ENCODE measurements at places on chromosomes 7 and 10.
A peak's percentile ranks its signal among the peaks of the same experiment; 100 is the strongest.

- no peak for DNase-seq
These were observed 31.9 kb downstream of the CPED1 start for GRCh38 chr7:121020249-121020988.

GRCh38 chr7:26185844-26186180, 14.7 kb downstream of the HNRNPA2B1 start:
- DNase-seq = no peak

DNA sequence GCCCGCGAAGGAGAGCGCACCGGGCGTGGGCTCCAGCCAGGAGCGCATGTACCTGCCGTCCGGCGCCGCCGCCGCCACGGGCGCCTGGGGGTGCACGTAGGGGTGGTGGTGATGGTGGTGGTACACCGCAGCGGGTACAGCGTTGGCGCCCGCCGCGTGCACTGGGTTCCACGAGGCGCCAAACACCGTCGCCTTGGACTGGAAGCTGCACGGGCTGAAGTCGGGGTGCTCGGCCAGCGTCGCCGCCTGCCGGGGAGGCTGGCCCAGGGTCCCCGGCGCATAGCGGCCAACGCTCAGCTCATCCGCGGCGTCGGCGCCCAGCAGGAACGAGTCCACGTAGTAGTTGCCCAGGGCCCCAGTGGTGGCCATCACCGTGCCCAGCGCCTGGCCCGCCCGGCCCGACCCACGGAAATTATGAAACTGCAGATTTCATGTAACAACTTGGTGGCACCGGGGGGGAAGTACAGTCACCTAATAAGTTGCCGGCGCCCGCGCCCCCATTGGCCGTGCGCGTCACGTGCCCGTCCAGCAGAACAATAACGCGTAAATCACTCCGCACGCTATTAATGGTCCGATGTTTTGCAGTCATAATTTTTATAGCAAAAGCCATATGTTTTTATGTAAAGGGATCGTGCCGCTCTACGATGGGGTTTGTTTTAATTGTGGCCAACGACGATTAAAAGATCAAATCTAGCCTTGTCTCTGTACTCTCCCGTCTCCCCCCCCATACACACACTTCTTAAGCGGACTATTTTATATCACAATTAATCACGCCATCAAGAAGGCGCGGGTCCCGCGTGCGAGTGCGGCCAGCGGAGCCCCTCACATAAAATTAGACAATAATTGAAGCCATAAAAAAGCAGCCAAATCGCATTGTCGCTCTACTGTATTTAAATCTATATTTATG, at the start of gene HOXA9:
TSS of gene HOXA9 (minus strand) at position 449 of the 907 bp plus-strand sequence. CDS start at position 369, 80 bp downstream.
- DNase-seq = no peak

- DNase-seq = no peak
These were observed 14.0 kb upstream of the ENTPD1 start for GRCh38 chr10:95741807-95742467.

DNA sequence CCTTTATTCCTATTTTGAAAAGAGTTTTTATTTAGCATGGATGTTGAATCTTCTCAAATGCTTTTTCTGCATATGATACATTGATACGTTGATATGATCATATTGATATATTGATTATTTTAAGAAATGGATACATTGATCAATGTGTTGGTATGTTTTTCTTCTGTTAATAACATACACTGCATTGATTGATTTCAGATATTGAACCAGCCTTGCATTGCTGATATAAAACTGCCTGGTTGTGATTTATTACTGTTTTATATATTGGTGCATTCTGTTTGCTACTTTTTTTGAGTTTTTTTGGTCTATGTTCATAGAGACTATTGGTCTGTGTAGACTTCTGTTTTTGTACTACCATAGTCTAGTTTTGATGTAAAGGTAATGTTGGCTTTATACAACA, 26.8 kb upstream of the RABGEF1 start:
- DNase-seq = no peak

GRCh38 chr7:77727527-77727926, 31.3 kb downstream of the RSBN1L start:
- no peak for DNase-seq

DNA sequence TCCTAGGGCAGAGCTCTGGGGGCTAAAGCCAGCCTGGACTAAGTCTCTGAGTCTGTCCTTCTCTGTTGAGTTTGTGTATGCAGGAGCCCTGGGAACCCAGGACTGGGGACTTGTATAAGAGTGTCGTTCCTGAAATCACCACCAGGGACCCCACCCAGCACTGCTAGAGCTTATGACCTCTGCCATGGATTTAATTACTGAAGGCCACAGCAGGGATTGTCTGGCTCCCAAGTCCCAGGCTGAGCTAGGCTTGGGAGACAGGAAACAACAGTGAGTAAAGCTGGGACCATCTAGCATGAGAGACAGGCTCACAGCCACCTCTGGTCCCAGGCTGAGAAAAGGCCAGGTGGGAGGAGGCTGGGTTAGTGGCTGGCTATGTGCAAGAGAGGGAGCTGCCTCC, 1.4 kb upstream of the TSPAN15 start:
- peak; percentile 51 for DNase-seq

GRCh38 chr10:86965986-86966654, 2.2 kb upstream of the ADIRF start:
- no peak for DNase-seq

GRCh38 chr7:28627263-28627653, 214.9 kb downstream of the CREB5 start:
- DNase-seq = no peak

- DNase-seq = no peak
These were observed 34.6 kb downstream of the ADGRA1 start for GRCh38 chr10:133122171-133122935.

DNA sequence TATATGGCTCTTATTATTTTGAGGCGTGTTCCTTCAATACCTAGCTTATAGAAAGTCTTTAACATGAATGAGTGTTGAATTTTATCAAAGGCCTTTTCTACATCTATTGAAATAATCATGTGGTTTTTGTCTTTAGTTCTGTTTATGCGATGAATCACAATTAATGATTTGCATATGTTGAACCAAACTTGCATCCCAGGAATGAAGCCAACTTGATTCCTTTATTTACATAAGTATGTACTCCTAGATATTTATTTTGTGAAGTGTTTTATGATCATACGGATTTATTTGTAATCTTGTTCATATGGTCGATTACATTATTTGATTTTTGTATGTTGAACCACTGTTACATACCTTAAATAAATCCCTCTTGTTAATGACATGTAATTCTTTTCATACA, 244.3 kb upstream of the KCND2 start:
- DNase-seq = no peak

DNA sequence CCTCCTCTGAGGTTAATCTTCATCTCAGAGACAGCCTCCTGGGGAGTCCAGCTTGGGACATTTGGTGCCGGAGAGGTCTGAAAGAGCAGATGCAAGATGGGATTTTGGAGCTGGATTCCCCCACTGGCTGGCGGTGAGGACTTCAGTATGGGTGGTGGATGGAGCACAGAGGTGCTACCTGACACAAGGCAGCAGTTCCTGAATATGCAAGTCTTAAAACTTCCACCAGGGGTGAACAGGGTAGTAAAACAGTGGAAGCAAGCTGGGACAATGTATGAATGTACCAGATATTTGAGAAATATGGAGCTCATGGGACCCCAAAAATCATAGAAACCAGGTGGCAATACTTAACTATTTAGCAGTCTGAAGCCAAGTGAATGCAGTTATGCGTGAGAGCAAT, 4.8 kb upstream of the TAF3 start:
- DNase-seq = no peak

GRCh38 chr10:75375838-75376237, 25.7 kb downstream of the ZNF503 start:
- no peak for DNase-seq

DNA sequence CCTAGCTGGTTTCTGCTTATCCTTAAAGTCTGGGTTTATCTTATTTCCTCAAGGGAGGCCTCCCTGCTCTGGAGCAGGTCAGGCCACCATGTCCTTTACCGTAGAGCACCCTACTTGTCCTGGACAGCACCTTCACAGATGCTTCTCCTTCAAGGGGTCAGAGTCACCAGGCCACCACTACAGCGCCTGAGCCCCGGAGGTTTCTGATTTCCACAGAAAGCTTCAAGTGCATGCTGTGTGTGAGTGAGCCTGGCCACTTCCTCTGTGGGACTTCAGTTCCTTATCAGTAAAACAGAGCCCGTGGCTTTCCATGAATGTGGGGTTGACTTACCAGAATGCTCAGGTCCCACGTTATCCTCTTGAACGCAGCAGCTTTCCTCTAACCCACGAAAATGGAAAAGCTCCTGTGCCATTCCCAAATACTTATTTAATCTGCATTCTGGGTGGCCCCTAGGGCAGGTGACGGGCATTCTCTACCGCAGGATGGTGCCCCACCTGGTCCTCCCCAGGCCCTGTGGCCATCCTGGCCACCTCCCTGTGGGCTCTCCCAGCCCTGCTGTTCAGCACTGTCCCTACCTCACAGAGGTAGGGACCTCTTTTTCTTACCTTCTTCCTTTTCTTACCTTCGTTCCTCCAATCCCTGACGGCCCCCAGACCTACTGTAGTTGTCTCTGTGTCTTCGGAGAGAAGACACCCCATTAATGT, 1.4 kb upstream of the DOCK1 start:
- no peak for DNase-seq

DNA sequence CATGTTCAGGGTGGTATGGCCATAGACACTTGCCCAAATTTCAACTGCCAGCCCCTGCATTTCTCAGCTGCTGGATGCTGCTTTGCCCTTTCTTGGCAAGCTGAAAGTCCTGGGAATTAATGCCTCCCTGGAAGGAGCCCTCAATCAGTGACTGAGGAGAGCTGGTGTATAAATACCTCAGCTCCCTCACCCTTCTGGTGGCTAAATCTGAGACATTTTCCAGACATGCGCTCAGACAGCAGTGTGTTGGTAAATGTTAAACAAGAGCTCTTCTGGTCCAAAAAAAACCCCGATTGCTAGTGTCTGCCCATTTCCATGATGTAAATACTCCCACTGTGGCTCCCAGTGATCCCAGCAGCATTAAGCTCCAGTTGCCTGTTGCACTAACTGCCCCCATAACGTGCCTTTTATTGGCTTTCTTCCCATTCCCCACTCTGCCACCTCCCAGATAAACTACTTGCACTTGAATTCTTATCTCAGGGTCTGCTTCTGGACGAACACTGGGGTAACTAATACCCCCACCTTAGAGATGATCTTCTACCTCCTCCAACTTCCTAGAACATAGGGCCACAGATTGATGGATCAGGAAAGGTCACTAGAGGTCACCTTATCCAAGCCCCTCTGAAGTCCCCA, 6.7 kb upstream of the MYH16 start:
- DNase-seq = no peak

DNA sequence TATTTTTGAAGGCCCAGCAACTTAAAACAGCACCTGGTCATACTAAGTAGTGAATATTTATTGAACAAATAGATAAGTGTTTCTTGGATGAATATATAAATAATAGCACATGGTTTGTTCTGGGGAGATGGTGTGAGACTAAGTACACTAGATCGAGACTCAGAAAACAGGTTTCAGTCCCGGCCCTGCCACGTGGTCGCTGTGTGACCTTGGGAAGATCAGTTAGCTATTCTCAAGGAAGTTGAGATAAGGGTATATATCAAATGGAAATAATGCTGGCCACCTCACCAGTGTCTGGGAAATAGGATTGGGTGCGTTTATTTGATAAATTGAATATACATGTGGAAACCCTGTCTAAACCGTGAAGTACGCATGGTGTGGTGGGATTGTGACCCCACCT, 354.6 kb downstream of the SDK1 start:
- no peak for DNase-seq

- no peak for DNase-seq
These were observed 18.5 kb downstream of the WDR86 start for GRCh38 chr7:151391358-151391730.

DNA sequence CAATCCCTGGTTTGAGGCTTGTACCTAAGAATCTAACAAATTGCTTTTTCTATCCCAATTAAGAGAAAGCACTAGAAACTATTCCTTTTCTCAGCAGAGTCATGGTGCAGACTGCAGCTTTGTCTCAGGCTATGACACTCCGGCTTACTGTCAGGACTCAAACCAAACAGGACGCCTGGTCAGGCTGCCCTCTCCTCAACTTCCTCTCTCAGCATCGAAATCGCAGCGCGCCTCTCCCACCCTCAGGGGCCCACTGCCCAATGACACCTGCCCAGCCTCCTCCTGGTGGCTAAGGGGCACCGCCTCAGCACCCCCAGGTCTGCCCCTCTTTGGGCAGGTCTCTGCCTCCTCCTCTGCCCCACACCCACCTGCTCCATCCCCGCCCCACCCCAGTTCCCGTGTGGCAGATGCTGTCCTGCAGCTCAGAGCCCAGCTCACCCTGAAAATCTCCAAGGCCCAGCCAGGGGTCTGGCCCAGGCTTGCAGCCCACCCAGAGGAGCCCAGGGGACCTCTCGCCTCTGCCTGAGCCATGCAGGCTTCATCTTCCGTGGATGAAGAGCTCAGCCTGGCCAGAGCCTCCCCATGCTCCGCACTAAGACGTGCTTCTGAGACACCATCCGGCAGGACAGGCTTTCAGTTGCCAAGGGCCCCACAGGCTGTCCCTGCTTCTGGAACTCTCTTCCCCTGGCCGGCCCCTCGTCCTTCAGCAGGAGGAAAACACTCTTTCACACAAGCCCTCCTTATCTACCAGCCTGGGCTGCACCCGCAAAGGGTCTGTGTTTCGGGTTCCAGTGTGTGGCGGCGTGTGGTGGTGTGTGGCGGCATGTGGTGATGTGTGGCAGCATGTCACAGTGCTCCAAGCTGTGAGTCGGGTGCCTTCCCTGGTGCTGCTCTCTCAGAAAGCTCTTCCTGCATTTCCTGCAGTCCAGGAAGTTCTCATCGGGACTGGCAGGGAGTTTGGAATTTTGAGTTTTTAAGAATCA, 16.4 kb upstream of the PTPRN2 start:
- DNase-seq = no peak

GRCh38 chr10:35463878-35464277, 127.6 kb downstream of the CCNY start:
- no peak for DNase-seq

DNA sequence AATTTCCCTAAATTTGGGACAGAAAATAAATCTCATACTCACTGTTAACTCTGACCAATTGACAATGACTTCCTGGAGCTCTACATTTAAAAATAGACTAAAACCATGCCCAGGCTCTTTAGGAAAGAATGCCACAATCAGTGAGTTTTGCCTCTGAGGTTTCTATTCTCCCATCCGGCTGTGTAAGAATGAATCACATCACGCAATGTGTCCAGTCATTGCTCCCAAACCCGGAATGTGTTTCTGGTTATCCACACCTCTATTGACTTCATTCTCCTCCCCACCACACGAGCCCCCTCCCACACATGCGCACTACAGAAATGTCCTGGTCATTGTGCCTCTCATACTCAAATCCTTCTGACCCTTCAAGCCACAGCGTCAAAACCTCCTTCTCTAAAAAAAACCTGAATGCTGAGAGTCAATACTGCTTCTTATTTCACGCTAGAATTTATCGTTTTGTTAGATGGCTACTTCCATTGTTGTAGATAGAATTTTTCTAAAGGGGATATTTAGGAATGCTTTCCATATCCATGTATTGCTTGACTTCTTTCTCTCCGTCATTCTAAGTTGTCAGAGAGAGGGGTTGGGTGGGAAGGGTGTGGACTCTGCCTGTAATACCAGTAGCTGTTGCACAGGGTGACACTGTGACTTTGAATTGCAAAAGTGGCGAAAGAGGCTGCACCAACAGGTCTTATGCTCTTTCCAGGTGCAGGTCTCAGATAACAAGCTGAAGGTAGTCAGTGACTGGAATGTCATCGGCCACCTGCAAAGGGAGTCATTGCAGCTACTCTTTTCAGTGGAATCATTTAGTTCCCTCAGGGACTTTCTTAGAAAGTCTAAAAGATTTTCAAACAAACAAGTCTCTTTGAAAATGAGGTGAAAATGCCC, 356.6 kb downstream of the PAXIP1 start:
- DNase-seq = no peak
